ENCODE measurements at places on chromosomes 4 and X.

- peak; percentile 88 for DNase-seq
Observed at GRCh38 chr4:20832826-20833225, 132.6 kb downstream of the PACRGL start.

GRCh38 chr4:139144911-139145551 is 32.0 kb downstream of the ELF2 start:
- DNase-seq: no peak

GRCh38 chr4:101795704-101796103 is 5.2 kb downstream of the BANK1 start:
- DNase-seq: no peak

- no peak for DNase-seq
Observed at GRCh38 chrX:145848448-145848847, 30.8 kb downstream of the SLITRK2 start.

- no peak for DNase-seq
Observed at GRCh38 chr4:24704149-24704548, 91.2 kb upstream of the SOD3 start.

GRCh38 chrX:25442499-25442898 is 426.7 kb upstream of the ARX start:
- DNase-seq: no peak

DNA sequence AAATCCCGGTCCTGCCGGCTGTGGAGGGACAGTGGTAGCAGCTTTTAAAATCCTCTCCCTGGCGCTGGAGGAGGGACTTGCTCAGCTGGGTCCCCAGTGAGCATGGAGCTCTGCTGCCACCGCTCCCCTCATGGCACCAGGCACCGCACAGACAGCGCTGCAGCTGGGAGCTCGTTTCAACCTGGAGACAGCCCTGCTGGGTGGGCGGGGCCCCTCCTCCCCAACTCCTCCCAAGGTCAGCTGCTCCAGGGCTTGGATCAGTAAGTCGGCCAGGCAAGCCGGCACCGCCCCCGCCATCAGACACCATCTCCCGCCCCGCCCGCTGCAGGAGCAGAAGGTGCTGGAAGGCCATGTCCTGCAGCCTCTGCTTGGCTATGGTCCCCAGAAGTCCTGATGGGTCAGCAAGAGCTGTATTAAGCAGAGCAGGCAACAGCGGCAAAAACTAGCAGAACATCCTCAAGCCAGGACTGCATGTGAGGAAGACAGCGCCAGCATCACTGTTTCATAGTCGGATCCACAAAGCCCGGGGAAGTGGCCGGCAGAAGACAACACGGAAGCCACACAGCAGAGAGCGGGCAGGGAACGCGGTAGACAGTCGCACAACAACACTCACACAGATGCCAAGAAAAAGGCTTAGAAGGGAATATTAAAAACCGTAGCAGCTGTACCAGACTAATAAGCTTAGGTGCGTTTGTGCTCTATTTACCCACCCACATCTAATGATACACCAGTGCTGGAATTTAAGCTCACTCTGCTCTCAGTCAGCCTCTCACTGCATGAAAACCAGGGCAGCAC is 16.2 kb downstream of the ZFYVE28 start:
- DNase-seq: no peak
